Right ventricle myocardium superior (tissue), 1 donor: ENCODE measurements at places on chromosomes 13 and 19.

DNA sequence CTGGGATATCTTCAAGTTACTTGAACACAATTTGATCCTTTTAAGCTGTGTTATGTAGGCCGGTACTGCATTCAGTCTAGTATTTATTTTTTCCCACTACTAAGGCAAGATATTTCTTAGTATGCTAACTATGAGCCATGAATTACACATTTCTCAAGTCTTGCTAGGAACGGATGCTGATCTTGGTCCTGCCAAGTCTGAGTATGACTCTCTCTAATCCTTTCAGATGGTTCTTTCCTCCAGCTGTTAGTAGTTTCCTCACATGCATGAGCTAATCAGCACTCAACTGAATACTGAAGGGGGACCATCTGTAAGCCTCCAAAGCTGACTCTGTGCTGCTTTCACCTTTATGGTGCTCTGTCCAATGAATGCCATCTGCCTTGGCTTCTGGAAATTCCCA, 460.3 kb downstream of the KCTD12 start:
- no peak for DNase-seq

DNA sequence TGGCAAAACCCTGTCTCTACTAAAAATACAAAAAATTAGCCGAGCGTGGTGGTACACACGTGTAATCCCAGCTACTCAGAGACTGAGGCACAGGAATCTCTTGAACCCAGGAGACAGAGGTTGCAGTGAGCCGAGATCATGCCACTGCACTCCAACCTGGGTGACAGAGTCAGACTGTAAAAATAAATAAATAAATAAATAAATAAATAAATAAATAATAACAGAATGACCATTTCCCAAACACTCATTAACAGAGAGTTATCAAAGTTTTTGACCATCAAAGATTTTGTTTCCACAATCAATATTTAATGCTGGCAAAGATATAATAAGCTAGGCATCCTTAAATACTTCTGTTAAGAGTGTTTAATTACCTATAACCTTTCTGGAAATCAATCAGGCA, 299.4 kb downstream of the KCTD12 start:
- DNase-seq = no peak

GRCh38 chr19:48632692-48633147, 4.5 kb downstream of the DBP start:
- peak; percentile 62 for DNase-seq

DNA sequence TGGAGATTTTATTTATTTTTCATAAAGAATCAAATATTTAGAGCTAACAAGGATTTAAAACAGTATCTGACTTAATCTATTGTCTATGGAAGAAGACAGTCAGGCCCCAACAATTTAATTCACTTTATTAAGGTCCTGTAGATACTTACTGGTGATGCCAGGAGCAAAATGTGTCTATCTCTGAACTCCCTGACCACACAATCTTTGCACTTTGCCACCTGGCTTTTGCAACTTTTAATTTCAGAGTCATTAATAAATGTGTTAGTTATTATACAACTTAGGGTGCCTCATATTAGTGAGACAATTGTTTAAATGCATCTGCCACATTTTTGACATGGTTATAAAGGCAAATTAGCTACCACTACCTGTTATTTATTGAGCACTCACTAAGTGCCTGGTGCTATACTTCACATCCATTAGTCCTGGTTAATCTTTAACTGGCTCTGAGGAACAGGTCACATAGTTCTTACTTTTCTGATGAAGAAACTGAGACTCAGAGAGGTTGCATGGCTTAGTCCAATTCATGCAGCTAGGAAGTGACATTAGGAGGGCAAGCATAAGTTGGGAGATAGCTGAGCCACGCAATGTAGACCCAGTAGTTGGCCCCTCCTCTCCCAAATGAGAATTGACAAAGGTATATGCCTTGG, 297.9 kb downstream of the DCT start:
- DNase-seq = no peak

DNA sequence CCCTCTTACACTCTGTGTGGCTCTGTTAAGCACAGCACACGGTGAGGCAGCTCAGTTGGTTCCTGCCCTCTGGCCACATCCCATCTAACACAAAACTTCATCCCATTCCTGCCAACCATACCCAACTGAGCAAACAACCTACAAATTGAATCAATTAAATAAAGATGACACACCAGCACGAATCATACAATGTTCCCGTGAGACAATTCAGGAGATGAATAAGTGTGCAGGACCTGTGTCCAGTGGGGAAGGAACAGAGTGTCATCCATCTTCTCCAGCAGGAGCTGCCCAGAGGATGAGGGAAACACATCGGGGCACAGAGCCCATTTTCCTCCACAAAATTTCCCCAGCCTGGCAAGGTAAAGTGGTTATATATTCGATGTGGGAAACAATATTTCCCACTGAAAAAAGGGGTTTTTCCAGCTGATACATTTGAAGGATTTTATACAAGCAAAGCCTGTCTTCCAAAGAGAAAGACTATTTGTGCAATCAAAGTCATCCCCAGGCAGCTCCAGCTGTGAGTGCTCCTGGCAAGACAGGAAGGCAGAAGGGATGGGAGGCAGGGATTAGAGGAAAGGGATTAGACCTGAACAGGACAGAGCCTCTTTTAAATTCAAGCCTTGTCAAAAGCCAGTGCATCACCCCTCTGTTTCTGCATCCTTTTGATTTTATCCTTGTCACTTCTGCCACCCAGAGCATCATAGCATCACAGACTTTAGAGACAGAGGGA, 240.2 kb downstream of the LHFPL6 start:
- DNase-seq = no peak

DNA sequence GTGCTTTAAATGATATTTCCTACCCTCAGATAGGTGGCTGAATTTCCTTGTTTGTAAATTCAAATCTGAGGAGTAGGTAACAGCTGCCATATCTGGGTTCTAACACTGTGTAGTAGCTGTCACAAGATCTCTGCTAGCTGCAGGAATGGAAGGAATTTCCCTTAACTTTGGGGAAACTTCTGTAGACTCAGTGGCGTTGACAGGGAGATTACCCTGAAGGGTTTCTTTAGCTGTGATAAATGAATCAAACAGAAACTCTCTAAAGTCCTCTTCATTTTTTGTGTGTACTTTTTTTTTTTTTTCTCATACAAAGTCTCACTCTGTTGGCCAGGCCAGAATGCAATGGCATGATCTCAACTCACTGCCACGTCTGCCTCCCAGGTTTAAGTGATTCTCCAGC, 5.3 kb upstream of the EPSTI1 start:
- no peak for DNase-seq

DNA sequence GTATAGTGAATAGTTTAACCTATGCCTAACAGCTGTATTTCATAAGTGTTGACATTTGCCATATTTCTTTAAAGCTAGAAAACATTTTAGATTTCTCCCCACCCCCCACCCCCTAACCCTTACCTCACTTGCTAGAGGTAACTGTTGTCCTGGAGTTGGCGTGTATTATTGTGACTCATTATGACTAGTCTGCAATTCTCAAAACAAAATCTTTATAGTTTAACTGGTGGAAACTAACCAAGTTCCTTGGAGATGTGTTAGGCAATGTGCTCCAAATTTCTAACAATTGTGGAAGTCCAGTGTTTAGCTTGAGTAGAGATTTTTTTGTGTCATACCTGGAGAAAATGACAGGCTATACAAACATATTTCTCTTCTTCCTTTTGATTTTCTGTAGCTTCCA, 38.0 kb downstream of the KCTD4 start:
- DNase-seq = no peak
